ENCODE measurements at places on chromosomes 3 and 15.
A peak's percentile ranks its signal among the peaks of the same experiment; 100 is the strongest.

DNA sequence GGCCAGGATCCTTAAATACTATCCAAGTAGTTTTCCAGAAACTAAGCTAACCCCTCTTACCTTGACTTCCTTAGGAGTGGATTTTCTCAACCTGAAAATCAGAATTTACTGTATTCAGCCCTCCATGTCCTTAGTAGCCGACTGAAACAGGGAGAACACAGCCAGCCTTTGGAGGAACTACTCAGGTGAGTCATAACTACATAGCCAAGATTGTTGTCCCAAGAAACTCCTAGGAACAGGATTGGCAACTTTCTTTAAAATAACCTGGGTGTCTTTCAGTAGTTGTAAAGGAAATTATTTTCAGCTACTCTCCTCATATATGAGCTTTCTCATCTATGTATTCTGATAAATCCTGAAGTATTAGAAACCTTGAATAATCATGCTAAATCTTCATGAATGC lies 22.3 kb downstream of the FANCD2OS start:
- DNase-seq: no peak

GRCh38 chr15:74291101-74292071 lies 55.3 kb downstream of the CCDC33 start:
- peak; percentile 96 for DNase-seq

DNA sequence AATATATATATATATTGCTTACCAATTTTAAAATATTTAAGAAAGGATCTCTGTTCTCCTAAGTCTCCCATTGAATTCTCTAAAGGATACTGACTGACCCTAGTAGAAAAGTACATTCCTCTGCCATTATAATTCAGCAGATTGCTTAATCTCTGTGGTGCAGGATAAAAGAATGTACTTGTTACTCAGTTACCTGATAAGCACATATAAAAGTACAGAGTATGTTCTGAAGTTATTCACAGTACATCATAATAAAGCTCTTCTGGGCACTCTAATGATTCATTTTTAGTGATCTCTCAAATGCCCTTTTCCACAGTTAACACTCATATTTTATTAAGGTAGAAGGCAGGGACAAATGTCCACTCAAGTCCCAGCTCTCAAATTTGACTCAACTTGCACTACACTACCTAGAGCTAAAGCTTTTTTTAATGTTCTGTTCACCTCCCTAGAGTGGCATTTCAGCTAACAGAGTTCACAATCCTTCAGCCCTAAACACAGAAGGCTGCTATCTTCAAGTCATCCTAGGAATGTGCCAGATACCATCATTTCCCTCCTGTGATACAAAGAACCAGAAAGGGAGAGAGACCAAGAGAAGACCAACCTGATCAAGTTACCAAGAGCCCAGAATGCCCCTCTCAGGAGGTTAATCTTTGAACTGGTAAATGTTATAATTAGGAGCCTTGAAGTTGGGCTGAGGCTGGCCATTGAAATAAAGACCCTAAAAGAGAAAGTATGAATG lies 53.3 kb downstream of the MEIS2 start:
- no peak for DNase-seq

GRCh38 chr15:93035092-93035915 lies 53.7 kb downstream of the RGMA start:
- DNase-seq: no peak

GRCh38 chr3:65581313-65581712 lies 457.4 kb downstream of the MAGI1 start:
- no peak for DNase-seq

- no peak for DNase-seq
These were observed 2.4 kb downstream of the SLC6A6 start for GRCh38 chr3:14404631-14405359.

- no peak for DNase-seq
These were observed 1.0 kb upstream of the RYR3 start for GRCh38 chr15:33309602-33310276.

Measured in NCI-H1417 (cell line).